ENCODE measurements at places on chromosomes 1 and 21. TPM values are rescaled to one million over a fixed set of nuclear protein-coding genes. Genes with fewer than 3 reads are reported as not detected.
A peak's percentile ranks its signal among the peaks of the same experiment; 100 is the strongest.

The RGS13 gene
- total RNA-seq = not detected

The ITLN2 gene
- 1.8 TPM for total RNA-seq

The LCE3D gene
- not detected for total RNA-seq

The ATPAF1 gene
- 52.7 TPM for total RNA-seq

GRCh38 chr1:17759114-17759513, 4.0 kb downstream of the ACTL8 start:
- no peak for DNase-seq
- peaks cover 9% of the 10 kb centered on the region for H3K27me3 ChIP-seq
- H3K27ac ChIP-seq = no peak overlapping the region

DNA sequence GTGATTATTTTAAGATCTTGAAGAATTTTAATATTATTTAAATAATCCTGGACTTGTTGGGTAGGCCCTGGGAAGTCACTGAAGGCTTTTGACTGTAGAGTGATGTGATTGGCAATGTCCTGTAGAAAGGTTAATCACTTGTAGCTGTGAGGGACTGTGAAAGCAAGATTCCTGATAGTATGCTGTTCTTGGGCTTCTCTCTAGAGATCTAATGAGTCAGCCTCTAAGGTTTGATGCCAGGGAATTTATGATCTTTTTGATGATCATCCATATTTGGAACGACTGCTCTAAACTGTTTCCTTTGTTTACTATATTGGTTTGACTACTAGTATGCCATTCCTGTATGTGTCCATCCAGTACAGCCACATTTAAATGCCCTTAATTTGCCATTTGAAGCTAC, 56.5 kb downstream of the CAMSAP2 start:
- H3K4me1 ChIP-seq = peaks cover 3% of the 10 kb centered on the region
- no peak overlapping the region for H3K4me3 ChIP-seq
- peaks cover 17% of the 10 kb centered on the region for H3K36me3 ChIP-seq
- H3K27me3 ChIP-seq = no peaks in the 10 kb centered on the region
- no peak for DNase-seq

DNA sequence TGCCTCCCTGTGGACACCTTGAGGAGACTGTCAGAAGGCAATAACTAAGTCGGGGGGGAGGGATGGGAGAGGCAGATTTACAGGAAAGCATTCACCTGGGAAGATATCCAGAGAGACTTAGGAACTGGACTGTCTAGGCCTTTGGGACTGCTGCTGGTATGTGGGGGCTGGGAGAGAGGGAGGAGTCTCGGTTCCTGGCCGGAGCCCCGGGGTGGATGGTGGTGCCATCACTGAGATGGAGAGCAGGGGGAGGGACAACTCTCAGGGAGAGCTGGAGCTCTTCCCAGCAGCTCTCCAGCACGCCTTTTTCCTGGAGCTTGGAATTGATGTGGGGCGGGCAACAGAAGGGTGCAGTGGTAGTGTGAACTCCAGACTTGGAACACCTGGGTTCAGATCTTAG, 22.1 kb downstream of the PTPRF start:
- H3K4me1 ChIP-seq = peaks cover 65% of the 10 kb centered on the region
- no peaks in the 10 kb centered on the region for H3K27me3 ChIP-seq
- DNase-seq = no peak
- H3K27ac ChIP-seq = peak overlapping the region; percentile 98
- H3K4me3 ChIP-seq = peak overlapping the region; percentile 54

GRCh38 chr1:3053366-3053980, 15.5 kb upstream of the PRDM16 start:
- peaks cover 2% of the 10 kb centered on the region for H3K36me3 ChIP-seq
- no peak overlapping the region for H3K4me3 ChIP-seq
- no peak for DNase-seq
- peaks cover 34% of the 10 kb centered on the region for H3K27me3 ChIP-seq

DNA sequence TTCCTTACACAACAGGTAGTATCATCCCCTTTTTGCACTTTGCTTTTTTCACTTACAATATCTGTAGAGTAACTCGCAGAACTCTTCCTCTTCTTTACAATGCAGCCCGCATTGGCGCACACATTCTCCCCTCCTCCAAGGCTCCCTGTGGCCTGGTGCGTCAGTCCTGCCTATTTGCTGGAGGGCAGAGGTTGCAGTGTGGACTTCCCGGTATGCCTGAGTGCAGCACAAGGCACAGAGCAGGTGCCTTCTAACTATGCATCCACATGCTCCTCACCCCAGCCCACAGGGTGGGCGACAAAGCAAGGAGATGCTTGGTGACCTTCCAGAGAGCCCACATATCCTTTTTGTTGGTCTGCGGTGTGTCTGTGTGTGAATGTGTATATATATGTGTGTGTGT, 53.3 kb downstream of the ARHGEF11 start:
- H3K27ac ChIP-seq = no peak overlapping the region
- DNase-seq = no peak
- H3K4me1 ChIP-seq = peaks cover 20% of the 10 kb centered on the region

- peaks cover 24% of the 10 kb centered on the region for H3K36me3 ChIP-seq
- peak overlapping the region; percentile 83 for H3K27ac ChIP-seq
- no peak for DNase-seq
- H3K4me1 ChIP-seq = peaks cover 42% of the 10 kb centered on the region
- no peaks in the 10 kb centered on the region for H3K27me3 ChIP-seq
Observed at GRCh38 chr1:12486401-12487005, 131.5 kb downstream of the DHRS3 start.

- H3K36me3 ChIP-seq = no peaks in the 10 kb centered on the region
- no peaks in the 10 kb centered on the region for H3K4me1 ChIP-seq
- no peak overlapping the region for H3K27ac ChIP-seq
- H3K4me3 ChIP-seq = no peak overlapping the region
- DNase-seq = no peak
Observed at GRCh38 chr1:221284028-221284427, 404.8 kb downstream of the HLX start.

- no peak overlapping the region for H3K27ac ChIP-seq
- peak; percentile 39 for DNase-seq
- peaks cover 4% of the 10 kb centered on the region for H3K4me1 ChIP-seq
- H3K27me3 ChIP-seq = peaks cover 63% of the 10 kb centered on the region
- H3K4me3 ChIP-seq = peak overlapping the region; percentile 51
Observed at GRCh38 chr1:166947398-166948043, 27.8 kb downstream of the ILDR2 start.

DNA sequence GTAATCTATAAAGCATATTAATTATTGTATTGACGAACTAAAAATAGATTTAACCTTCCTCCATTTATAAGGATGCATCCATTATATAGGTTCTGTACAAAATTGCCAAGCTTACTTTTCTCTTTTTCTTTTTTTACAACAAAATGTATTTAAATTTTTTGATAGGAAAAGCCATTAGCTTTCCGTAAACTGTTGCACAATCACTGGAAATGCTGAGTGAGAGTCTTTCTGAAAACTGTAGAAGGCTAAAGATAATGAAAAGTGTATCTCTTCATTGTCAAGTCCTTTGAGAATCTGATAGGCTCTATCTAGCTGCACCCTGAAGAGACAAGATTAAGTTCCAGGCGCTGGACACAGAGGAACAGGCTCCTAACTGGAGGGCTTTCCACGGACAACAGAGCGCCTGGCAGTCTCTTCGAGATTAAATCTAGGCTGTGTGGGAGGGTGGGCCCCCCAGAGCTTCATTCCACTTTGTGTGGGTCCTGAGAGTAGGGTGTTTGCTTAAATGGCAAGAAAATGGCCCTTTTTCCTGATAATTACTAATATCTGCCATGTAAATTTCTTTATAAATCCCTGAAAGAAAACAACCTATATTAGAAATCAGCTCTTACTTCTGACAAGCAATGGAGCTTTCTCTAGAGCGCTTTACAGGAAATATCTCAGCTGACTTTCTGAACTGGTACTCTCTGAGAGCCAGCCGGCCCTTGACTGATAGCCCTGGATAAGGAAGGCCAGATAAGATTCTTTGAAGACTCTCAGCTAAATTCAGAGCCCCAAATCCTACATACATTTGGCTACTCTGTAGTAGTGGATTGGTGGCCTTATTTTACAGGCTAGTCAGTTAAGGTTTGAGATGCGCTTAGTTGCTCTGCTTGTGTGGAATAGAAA, 108.3 kb downstream of the FMN2 start:
- no peak for DNase-seq
- H3K4me3 ChIP-seq = no peak overlapping the region
- H3K27ac ChIP-seq = no peak overlapping the region
- H3K4me1 ChIP-seq = peaks cover 8% of the 10 kb centered on the region
- H3K36me3 ChIP-seq = peaks cover 6% of the 10 kb centered on the region

DNA sequence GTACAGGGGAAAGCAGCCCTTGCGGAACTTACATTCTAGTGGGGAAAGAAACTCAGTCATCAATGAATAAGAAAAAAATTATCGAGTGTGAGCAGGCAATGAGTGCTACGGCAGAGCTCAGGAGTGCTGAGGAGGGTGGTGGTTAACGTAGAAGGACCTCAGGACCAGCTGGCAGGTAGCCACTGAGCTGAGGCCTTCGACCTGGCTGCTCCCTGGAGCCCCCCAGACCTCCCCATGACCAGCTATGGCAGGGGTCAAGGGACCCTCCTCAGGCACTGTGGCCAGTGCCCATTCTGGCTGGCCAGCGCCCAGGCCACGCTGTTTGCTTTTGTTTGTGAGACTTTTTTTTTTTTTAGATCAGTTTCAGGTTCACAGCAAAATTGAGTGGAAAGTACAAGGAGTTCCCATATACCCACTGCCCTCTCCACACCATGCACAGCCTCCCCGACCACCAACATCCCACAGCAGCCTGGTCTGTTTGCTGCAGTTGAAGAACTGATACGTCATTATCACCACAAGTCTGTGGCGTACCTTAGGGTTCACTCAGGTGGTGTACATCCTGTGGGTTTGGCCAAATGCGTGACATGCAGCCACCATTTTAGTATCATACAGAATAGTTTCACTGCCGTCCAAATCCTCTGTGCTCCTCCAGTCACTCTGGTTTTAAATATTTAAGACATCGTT, 11.8 kb upstream of the TTC22 start:
- no peaks in the 10 kb centered on the region for H3K36me3 ChIP-seq
- DNase-seq = no peak
- no peak overlapping the region for H3K27ac ChIP-seq
- peaks cover 1% of the 10 kb centered on the region for H3K4me1 ChIP-seq
- H3K27me3 ChIP-seq = peaks cover 31% of the 10 kb centered on the region
- no peak overlapping the region for H3K4me3 ChIP-seq

GRCh38 chr1:156511644-156512043, 11.1 kb upstream of the MEF2D start:
- DNase-seq = no peak
- H3K27ac ChIP-seq = no peak overlapping the region
- H3K36me3 ChIP-seq = no peaks in the 10 kb centered on the region
- peaks cover 6% of the 10 kb centered on the region for H3K4me1 ChIP-seq

GRCh38 chr21:43196826-43197225, 28.0 kb downstream of the CRYAA start:
- peaks cover 20% of the 10 kb centered on the region for H3K4me1 ChIP-seq
- peaks cover 32% of the 10 kb centered on the region for H3K27me3 ChIP-seq
- peak; percentile 3 for DNase-seq
- no peaks in the 10 kb centered on the region for H3K36me3 ChIP-seq

DNA sequence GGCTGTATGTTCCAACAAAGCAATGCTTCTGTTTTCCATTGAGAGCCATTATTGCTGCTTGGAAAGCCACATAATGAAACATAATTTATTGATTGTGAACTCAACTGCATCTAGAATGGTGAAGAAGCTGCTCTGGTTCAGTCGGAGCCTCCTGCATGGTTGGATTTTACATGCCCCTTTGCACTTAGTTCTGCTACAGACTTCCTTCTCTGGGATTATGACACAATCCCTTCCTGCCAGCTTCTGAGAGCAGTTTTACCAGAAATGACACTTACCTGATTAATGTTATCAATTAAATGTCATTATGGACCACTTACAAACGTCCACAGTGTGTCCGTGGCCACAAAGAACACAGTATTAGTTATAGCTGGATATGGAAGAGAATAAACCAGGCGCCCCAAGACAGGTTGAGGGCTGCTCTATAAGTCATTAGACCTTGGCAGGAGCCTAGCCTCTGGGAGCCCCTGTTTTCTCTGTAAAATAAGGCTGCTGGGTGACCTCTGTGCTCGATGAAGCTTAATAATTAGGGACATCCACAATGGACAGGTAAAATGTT, 7.0 kb upstream of the CD58 start:
- no peak overlapping the region for H3K27ac ChIP-seq
- no peak for DNase-seq
- H3K27me3 ChIP-seq = no peaks in the 10 kb centered on the region

DNA sequence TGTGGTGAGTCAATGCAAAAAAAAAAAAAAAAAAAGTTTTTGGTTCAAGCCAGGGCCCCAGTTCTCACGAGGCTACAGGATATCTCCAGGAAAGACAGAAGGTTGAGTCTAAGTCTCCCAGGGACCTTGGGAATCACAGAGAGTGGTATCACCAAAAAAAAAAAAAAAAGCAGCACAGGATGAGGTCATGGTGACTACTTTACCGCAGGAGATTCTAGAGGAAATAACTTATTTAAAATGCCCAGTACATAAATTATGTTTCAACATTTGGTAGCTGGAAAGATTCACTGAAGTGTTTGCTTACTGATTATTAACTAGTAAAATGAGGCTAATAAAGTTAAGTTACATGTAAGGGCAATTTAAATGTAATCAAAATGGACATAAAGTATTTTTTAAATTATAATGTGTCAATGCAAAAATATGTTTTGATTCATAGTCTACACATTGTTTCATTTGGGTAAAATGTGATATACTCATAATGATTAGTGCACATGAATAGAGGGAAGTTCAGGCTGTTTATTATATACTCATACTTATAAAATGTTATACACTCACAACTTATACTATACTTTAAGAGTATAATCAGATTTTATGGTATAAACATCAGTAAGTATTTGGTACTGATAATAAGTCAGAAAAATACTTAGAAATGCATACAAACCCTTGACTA, 84.1 kb downstream of the PLPPR5 start:
- no peaks in the 10 kb centered on the region for H3K27me3 ChIP-seq
- H3K4me3 ChIP-seq = no peak overlapping the region
- no peaks in the 10 kb centered on the region for H3K4me1 ChIP-seq
- H3K27ac ChIP-seq = no peak overlapping the region
- no peak for DNase-seq

GRCh38 chr1:244461245-244462071, at the start of gene CATSPERE:
CATSPERE (plus strand) TSS chr1:244461273; CDS start chr1:244461430, 157 bp downstream.
- H3K4me1 ChIP-seq = peaks cover 3% of the 10 kb centered on the region
- H3K27ac ChIP-seq = peak within 1 kb of the TSS; percentile 91
- H3K4me3 ChIP-seq = peak within 1 kb of the TSS; percentile 76

GRCh38 chr1:16352842-16353535, 709 bp upstream of the FBXO42 start:
- DNase-seq = no peak
- peak overlapping the region; percentile 93 for H3K27ac ChIP-seq
- H3K4me3 ChIP-seq = peak overlapping the region; percentile 96
- H3K4me1 ChIP-seq = peaks cover 12% of the 10 kb centered on the region
- H3K27me3 ChIP-seq = no peaks in the 10 kb centered on the region

Measured in progenitor cell of endocrine pancreas (in vitro differentiated cells).